ENCODE measurements at places on chromosomes 16 and 17.

DNA sequence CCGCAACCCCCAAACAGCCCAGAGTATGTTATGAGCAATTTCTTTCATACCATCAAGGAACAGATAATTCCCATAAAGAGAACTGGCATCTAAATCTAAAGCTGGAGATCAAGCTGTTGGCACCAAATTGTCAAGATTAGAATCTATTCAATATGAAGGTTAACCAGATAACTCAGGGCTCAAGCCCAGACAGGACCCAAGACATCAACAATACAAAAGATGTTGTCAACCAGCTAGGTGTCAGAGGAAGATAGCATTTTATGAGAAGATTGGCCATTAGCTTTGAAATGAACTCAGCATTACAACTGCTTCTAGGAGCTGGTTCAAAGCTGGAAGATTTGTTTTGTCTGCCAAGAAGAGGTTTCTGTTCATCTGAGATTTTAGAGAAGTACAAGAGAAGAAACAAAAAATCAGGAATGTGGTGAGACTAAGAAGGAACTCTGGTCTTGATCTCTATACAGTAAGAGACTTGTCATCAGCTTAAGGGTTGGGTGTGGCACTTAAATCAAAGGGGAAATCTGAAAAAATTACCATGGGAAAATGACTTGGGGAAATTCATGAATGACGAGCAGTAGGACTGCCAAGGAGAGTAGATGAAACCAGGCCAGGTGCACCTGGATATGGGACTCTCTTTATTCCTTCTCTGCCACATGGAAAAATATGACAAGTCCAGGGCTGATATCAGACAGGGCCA lies 64.2 kb upstream of the COX10 start:
- DNase-seq, result no peak

GRCh38 chr17:72407336-72407909 lies 286.6 kb downstream of the SOX9 start:
- peak; percentile 91 for DNase-seq

DNA sequence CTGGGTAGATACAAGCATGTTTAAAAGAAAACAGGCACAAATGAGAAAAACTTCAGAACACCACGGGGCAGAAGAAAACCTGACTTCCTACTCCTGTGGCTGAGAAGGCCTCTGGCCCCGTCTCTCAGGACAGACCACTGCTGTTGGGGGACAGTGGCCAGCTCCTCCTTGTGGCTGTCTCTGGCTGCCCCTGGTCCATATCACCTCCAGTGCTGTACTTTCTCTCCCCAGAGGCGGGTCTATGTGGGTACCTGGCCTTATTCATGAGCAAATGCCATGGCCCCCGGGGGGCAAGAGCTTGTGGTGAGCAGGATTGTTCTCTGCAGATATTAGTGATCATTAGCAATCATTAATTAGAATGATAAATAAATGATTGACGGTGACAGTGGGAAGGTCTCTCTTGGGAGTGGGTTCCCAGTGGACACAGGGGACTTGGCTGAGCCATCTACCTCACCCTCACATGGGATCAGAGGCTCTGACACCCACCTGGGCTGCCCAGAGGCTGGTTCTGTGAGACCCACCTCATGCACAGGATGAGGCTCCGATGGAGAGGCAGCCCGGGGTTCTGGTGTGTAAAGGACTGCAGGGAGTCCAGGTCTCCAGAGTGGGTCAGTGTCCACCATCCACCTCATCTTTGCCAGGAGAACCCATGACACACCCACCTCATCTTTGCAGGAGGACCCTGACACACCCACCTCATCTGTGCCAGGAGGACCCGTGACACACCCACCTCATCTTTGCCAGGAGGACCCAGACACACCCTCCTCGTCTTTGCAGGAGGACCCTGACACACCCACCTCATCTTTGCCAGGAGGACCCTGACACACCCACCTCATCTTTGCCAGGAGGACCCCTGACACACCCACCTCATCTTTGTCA lies 30.6 kb upstream of the CBFA2T3 start:
- no peak for DNase-seq

DNA sequence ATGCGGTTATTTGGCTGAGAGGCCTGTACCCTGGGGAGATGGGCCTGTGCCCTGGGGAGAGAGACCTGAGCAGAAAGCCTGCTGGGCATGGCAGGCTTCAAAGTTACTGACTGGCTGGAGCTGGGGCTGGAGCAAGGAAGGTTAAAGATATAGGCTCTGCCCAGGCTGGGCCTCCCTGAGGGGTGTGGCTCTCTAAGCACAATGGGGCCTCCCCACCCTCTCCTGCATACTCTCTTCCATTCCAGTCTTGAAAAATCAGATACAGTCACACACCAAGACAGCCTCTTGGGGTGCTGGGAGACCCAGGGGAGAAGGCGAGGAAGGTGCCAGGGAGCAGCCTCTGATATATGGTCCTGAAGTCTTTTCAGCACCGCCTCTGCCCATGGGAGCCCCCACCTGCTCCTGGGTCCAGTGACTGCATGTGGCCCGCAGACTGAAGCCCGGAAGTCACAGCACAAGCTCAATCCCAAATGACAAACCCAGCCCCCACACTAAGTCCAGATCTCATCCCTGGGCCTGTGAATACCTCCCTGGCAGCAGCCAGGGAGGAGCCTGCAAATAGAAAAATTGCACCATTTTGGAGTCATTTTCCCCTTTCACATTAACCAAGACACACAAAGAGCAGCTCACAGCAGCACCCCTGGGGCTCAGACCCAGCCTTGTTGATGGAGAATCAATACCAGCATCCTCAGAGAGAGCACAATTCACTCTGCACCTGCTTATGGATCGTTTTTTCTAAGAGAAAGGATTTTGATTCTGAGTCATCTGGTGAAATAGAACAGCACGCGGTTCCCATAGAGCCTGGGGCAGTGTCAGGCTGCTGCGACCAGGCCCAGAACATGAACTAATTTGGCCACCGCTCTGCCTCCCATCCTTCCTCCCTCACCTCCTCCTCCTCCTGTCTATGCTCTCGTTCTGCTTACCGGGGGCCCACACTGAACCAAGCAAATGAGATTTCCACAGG lies 25.6 kb upstream of the CACNG1 start:
- no peak for DNase-seq

- no peak for DNase-seq
Measured at GRCh38 chr16:89150090-89150835, 21.3 kb upstream of the CDH15 start.

- DNase-seq, result no peak
Measured at GRCh38 chr17:80513892-80514291, 30.7 kb upstream of the RPTOR start.

- DNase-seq, result no peak
Measured at GRCh38 chr17:16442141-16442540, 26.8 kb downstream of the TRPV2 start.

GRCh38 chr16:3058139-3059030 lies 7.1 kb upstream of the IL32 start:
- no peak for DNase-seq

DNA sequence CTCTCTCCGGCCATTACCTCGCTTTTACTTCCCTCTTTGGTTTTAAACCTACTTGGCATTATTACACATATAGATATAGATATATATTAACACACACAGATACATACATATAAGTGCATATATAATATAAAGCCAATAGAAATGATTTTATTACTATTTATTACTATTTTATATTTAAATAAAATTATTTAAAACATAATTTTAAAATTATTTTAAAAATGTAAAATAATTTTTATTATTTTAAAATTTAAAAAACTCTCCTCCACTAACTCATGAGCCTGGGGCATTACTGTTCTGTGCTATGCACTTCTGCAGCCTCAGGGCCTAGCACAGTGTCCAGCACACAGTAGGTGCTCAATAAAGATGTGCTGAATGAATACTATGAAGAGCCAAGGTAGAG lies 200.9 kb downstream of the SLC39A11 start:
- no peak for DNase-seq

GRCh38 chr16:48323783-48324775 lies 61.1 kb downstream of the SIAH1 start:
- DNase-seq, result no peak

DNA sequence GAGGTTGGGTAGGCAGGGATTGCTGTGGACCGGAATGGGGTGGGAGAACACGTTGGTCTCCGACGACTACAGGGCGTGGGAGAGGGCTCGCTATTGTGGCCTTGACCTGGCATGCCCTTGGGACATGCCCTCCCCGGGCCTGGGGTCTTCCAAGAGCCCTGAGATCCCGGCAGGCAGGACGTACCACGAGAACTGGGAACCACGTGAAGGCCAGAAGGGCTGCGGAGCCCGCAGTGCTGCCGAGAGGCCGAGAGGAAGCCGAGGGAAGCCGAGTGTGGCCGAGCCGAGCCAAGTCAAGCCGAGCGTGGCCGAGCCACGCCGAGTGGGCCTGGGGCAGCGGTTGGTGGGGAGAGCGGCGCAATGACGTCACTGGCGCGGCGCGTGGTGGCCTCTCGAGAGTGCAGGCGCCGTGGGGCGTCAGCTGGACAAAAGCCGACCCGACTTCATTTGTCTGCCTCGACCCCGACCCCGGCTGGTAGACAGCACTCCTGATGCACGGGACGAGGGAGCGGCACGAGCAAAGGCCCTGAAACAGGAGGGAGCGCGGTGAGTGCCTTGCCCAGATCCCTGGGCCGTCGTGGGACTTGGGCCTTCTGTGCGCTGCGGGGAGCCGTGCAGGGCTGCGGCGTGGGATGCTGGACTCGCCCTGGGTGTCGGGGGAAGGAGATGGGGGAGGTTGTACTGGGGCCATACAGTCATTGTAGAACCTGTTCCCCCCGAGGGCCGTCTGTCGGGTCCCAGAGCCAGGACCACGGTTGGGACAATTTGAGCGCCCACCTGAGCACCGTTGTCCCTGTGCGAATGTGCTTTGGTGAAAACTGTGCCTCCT lies 6.6 kb downstream of the SOCS1 start:
- no peak for DNase-seq

- DNase-seq, result no peak
Measured at GRCh38 chr16:88301431-88301830, 81.3 kb upstream of the ZNF469 start.

- no peak for DNase-seq
Measured at GRCh38 chr17:7843257-7843535, 9.2 kb downstream of the KDM6B start.

- DNase-seq, result no peak
Measured at GRCh38 chr16:54143934-54144571, 142.5 kb downstream of the IRX3 start.

DNA sequence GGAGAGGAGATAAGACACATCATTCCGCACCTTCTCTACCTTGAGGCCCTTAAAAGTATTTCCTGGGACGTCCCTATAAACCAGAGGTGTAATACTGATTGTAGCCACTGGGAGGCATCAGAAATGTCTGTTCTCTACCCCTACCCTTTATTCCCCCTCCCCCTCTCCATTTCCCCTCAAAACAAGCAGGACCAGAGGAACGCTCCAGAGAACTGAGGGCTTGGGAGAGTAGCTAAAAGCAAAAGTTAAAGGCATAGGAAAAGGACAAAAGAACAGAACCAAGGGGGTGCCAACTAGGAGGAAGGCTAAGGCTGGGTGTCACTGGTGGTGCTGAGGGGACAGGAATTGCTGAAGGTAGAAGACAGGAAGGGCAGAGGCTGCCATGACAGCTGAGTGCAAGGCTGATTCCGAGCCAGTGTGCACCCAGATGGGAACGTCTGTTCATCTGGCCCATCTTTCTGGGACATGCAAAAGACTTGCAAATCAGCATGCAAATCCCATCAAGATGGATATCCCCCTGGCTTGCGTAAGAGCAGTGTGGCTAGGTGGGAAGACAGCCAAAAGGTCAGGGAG lies 6.7 kb downstream of the CAMTA2 start:
- no peak for DNase-seq

DNA sequence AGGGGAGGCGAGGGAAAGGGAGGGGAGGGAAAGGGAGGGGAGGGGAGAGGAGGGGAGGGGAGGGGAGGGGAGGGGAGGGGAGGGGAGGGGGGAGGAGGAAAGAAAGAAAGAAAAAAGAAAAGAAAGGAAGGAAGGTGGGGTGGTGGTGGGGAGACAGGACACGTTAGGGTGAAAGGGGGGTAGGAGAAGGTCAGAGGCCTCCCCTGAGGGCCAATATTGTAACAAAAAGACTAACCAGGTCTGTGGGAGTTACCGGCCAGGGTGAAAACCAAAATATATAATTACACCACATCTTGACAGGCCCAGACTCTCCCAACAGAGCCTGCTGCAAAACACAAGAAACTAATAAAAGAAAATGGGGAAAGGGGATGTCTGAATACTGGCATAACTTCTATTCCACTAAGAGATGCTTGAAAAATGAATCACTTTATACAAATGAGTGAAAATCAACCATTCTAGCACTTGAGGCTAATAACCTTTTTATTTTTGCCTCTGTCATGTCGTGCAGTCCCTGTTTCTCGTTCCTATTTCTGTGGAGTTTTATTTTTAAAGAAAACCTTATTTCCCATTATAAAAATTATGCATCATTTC lies 10.0 kb downstream of the WDR45B start:
- DNase-seq, result no peak

DNA sequence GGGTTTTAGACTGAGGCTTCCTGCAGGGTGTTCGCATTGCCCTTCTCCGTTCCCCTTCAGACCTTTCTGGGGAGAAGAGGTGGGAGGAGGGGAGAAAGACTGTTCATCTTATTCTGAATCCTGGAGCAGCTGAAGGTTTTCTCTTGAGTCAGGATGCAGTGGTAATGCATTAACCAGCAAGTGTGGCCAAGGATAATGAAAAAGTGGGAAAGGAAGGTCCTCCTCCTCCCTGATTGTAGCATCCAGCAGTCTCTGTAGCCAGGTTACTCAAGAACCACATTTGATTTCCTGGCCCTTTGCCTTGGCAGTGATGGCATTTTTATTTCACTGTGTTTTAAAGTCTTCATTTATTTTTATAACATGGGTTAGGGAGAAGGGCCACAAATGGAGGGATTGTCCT lies 59.1 kb downstream of the CYLD start:
- no peak for DNase-seq

GRCh38 chr16:79795556-79795955 lies 195.0 kb upstream of the MAF start:
- DNase-seq, result no peak

DNA sequence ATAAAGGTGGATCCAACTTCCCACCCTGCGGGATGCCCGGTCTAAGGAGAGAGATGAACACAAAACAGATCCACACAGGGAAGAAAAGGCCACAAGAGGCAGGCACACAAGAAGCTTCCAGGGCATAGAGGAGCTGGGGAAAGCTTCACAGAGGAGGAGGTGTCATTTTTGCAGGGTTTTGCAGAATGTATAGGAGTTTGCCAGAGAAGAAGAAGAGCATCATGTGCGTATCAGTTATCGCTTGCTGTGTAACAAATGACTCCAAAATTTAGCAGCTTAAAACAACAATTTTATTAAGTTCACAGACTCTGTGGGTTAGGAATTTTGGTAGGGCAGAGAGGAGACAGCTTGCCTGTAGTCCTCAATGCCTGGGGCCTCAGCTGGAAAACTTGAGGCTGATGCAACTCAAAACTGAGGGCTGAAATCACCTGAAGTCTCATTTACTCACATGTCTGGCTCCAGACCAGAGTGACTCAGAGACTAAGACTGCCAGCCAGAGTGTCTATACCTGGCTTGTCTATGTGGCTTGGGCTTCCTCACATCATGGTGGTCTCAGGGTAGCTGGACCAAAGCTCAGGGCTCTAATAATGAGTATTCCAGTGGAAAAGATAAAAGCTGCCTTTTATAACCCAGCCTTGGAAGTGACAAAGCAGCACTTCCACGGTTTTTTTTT lies 33.9 kb upstream of the ZNF423 start:
- no peak for DNase-seq
